Renal pelvis (tissue), 12 donors: ENCODE measurements at places on chromosomes 12 and 14. TPM values are rescaled to one million over a fixed set of nuclear protein-coding genes. Genes with fewer than 3 reads are reported as not detected.

The AQP6 gene
- polyA plus RNA-seq, result 15.4 TPM

The NANOG gene
- 0.09 TPM for polyA plus RNA-seq

The SRRM4 gene
- polyA plus RNA-seq, result not detected

The PCED1B gene
- 6.3 TPM for polyA plus RNA-seq

The NFE2 gene
- 2.3 TPM for polyA plus RNA-seq

The PPP4R4 gene
- 0.26 TPM for polyA plus RNA-seq

The FAM222A gene
- 7.8 TPM for polyA plus RNA-seq

The SLC25A47 gene
- polyA plus RNA-seq, result not detected

The SVOP gene
- 0.12 TPM for polyA plus RNA-seq

The CFAP73 gene
- 1.4 TPM for polyA plus RNA-seq

The INHBC gene
- 0.22 TPM for polyA plus RNA-seq

The CLEC6A gene
- 0.10 TPM for polyA plus RNA-seq

The NRL gene
- polyA plus RNA-seq, result 3.2 TPM

The SMOC1 gene
- polyA plus RNA-seq, result 1.2 TPM

The HNRNPC gene
- 977 TPM for polyA plus RNA-seq

The KCNC2 gene
- 0.56 TPM for polyA plus RNA-seq

The SLC5A8 gene
- polyA plus RNA-seq, result 53.6 TPM

The IRAK3 gene
- polyA plus RNA-seq, result 4.4 TPM

The REM2 gene
- polyA plus RNA-seq, result 1.9 TPM

The RBP5 gene
- polyA plus RNA-seq, result 53.2 TPM

The TBX5 gene
- polyA plus RNA-seq, result not detected

The TRHDE gene
- polyA plus RNA-seq, result 25.8 TPM

The HRK gene
- 0.22 TPM for polyA plus RNA-seq

The RPL41 gene
- polyA plus RNA-seq, result 5,799 TPM
